ENCODE measurements at places on chromosomes 5 and 9.

GRCh38 chr9:126857261-126857960 lies 3.0 kb upstream of the ZBTB34 start:
- DNase-seq = no peak

- DNase-seq = no peak
These were observed 57.2 kb downstream of the ACO1 start for GRCh38 chr9:32441678-32442077.

GRCh38 chr9:3032898-3033297 lies 189.0 kb upstream of the PUM3 start:
- DNase-seq = no peak

DNA sequence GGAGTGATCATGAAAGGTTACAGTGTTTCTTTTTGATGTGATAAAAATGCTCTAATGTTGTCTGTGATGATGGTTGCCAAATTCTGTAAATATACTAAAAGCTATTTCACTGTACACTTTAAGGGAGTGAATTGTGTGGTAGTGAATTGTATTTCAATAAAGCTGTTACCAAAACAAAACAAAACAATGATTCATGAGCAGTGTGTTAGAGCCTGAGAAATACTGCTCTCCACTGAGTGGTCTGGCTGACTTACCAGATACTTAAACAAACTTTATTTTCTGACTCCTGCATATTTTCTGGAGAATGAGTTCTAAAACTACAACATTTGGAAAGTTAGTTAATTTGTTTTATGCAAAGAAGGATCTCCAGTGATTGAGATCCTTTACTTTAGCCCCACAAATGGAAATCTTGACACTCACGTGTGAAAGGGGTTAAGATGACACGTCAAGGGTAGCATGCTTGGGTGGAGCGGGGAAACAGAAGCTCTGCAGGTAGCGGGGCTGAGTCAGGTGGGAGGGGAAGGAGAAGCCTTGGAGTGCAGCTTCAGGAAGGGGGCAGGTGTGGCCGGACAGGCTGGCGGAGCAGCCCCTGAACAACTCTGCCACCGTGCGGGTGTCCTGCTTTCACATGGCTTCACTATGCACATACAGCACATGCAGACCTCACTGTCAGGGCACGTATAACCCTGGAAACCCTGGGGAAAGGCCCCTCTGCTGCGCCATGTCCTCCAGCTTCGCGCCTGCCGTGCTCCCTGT lies 256.7 kb downstream of the IRX1 start:
- DNase-seq = no peak

DNA sequence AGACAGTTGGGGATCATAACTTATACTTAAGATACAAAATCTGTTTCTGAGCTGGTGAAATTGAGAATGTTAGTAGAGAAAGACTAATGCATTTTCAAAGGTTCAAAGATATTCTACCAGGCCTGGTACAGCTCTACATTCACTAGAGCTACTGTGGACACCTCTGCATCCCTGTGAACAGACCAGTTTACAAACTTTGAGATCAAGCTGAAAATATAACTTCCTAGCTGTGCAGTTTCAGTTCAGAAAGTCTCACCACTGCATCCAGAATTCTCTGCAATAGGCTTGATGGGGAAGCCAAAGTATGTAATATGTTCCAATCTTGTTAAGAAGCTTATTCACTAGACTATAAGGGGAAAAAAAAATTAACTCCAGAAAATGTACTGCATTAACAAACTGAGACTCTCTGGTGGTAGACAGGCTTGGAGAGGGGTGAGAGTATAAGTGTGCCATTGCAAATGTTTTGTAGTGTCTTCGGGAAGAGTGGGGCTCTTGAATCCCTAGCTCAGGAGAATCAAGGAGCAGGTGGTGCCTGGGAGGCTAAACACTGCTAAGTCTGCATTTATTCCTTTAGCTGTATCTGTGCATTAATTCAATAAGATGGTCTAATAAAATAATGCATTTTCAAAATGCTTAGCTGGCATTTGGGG lies 671.9 kb downstream of the NR2F1-AS1 start:
- no peak for DNase-seq

GRCh38 chr5:44532981-44533380 lies 143.8 kb upstream of the FGF10 start:
- DNase-seq = no peak
